Activated naive CD8-positive, alpha-beta T cell treated with anti-CD3 and anti-CD28 coated beads, Interleukin-2, amount 10 ng/mL, durations not matched to agents 7 days and 5 days (primary cell): ENCODE measurements at places on chromosomes 1 and 21. TPM values are rescaled to one million over a fixed set of nuclear protein-coding genes. Genes with fewer than 3 reads are reported as not detected.

The C4BPA gene
- total RNA-seq, result not detected

The PYHIN1 gene
- 45.2 TPM for total RNA-seq

GRCh38 chr1:108816049-108816893 lies 40.6 kb downstream of the AKNAD1 start:
- no peaks in the 10 kb centered on the region for H3K36me3 ChIP-seq
- peaks cover 3% of the 10 kb centered on the region for H3K4me1 ChIP-seq
- no peak overlapping the region for H3K4me3 ChIP-seq
- peaks cover 14% of the 10 kb centered on the region for H3K27me3 ChIP-seq
- no peak overlapping the region for H3K27ac ChIP-seq
- DNase-seq, result no peak

The FOXD3 gene
- not detected for total RNA-seq

GRCh38 chr1:50968821-50969610 lies 1.0 kb upstream of the CDKN2C start:
- H3K4me1 ChIP-seq, result peaks cover 14% of the 10 kb centered on the region
- peak; percentile 73 for DNase-seq
- H3K4me3 ChIP-seq, result peak overlapping the region; percentile 99
- H3K36me3 ChIP-seq, result peaks cover 26% of the 10 kb centered on the region

The ARMH1 gene
- 105 TPM for total RNA-seq

- H3K4me1 ChIP-seq, result peaks cover 17% of the 10 kb centered on the region
- no peak for DNase-seq
- H3K36me3 ChIP-seq, result peaks cover 1% of the 10 kb centered on the region
Observed at GRCh38 chr1:64527165-64527564, 57.2 kb downstream of the CACHD1 start.

DNA sequence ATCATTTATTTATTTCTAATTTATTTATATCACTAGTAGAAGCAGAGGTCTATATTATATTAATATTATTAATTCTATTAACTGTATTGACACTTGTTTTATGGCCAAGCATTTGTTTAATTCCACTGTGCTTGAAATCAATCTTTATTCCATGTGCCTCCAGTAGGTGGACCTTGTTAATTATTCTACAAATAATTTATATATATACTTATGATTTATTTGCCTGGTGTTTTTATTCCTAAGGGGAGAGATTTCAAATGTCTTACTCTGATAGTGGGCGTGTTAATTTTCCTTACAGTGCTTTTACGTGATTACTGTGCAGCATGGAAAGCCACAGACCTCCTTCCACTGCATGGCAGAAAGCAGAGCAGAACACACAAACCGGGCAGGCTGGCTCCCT lies 17.5 kb upstream of the OR6N2 start:
- no peak overlapping the region for H3K27ac ChIP-seq
- H3K4me1 ChIP-seq, result no peaks in the 10 kb centered on the region
- DNase-seq, result no peak
- H3K4me3 ChIP-seq, result no peak overlapping the region

DNA sequence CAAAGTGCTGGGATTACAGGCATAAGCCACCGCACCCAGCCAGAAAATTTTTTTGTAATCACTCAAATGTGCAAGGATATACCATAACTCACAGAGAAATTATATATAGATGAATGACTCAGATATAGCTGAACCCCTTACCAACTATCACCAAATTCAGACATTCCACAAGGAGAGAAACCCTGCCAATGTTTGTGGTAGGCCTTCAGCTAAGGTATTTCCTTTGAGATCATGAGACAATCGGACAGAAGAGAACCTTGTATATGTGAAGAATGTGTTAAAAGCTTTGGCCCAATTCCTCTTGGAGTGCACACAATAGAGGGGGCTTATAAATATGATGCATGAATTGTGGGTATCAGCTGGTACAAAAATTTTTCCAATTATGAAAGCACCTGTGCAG lies 50.7 kb downstream of the ZNF684 start:
- no peak for DNase-seq
- no peak overlapping the region for H3K27ac ChIP-seq
- no peak overlapping the region for H3K4me3 ChIP-seq
- peaks cover 13% of the 10 kb centered on the region for H3K27me3 ChIP-seq
- no peaks in the 10 kb centered on the region for H3K4me1 ChIP-seq

The DDR2 gene
- total RNA-seq, result 0.34 TPM

The RUNX3 gene
- 172 TPM for total RNA-seq

DNA sequence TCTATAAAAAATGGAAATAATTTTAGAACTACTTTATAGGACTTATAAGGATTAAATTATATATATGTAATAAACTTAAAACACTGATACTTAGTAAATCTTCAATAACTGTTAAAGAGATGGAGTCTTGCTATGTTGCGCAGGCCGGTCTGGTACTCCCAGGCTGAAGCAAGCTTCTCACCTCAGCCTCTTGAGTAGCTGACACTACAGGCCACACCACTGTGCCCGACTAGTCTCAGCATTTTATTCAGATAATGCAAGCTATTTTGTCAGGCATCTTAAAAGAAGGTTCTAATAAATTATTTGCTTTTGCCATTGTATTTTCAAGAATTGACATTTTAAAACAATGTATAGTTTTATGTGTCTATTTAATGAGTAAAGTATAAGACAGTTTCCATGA lies 20.8 kb downstream of the CNST start:
- DNase-seq, result no peak
- H3K27ac ChIP-seq, result no peak overlapping the region
- H3K36me3 ChIP-seq, result peaks cover 30% of the 10 kb centered on the region
- peaks cover 16% of the 10 kb centered on the region for H3K4me1 ChIP-seq
